ENCODE measurements at places on chromosomes 3 and 15.

GRCh38 chr3:25910997-25911396 is 121.1 kb downstream of the OXSM start:
- DNase-seq, result peak; percentile 22

- no peak for DNase-seq
These were observed 527.9 kb upstream of the MDFIC2 start for GRCh38 chr3:70840106-70840870.

DNA sequence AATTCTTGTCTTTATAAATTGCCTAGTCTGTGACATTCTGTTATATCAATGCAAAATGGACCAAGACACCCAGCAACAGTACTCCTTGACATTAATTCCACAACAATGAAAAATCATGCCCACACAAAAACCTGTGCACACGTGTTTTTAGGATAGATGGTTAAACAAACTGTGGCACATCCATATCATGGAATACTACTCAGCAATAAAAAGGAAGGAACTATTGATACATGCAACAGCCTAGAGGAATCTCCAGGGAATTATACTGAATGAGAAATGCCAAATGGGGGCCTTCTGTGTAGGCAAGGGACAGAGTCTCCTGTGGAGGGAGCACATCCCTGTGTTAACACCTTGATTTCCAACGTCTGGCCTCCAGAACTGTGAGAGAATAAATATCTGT is 388.5 kb downstream of the MAGI1 start:
- DNase-seq, result no peak

DNA sequence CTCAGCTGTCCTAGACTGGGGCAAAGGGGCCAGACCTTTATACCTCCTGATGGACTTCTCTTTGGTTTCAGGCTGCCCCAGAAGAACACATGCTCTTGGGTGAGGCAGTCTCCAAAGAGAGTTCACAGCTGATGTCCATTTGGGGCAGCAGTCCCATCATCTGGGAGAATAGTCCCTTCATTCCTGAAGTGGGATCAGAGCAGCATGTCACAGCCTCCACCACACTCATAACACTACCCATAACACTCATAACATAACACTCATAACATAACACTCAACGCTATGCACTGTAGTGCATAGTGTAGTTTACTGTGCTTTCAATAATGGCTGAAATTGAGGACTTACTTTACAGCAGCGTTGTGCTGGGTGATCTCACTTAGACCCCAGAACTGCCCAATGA is 36.7 kb upstream of the PLCL2 start:
- no peak for DNase-seq

DNA sequence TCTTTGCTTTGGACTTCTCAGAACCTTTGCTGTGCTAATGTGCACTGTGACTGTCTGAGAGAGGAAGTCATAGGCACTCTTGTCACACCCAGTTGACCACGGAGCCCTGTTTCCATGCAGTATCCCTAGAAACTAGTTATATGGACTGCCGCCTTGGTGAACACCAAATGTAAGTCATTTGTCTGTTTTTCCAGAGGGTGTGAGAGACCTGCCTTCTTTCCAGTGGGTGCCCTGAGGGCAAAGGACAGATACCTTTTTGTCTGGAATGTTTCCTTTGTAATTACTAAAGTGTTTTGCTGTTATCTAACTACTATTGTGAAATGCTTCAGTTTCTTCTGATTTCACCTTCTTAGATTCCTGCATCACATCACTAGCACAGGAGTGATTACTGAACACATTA is 91.8 kb downstream of the LARS2 start:
- no peak for DNase-seq

- DNase-seq, result no peak
These were observed 32.5 kb upstream of the ICE2 start for GRCh38 chr15:60511351-60512031.

- DNase-seq, result no peak
These were observed 34.8 kb upstream of the PFN2 start for GRCh38 chr3:150005243-150006112.

DNA sequence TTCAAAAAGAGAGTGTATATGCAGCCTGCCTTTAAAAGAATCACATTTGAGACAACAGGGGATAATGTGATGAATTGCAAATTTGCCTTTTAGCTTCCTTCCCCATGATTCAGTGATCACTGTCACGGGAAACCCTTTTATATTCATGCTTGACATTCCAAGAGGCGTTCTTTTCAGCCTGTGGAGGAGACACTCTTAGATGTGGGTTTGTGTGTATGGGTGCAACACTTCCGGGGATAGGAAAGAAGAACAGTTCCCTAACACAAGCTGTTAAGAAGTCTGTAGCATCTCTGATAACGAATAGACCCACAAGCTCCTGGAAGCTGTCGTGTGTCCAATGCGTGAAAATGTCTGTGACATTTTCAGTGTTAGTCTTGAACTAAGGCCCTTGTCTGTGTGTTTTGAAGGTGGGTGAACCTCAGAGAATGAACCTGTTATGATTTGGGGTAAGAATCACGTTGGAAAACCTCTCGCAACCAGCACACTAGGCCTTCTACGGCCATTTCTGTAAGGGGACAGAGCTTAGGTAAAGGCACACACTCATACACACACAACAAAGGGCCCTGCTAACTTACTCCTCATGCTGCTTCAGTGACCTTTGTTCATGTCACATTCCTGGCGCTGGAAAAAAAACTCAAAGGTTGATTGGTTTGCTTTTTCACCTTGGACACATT is 229.2 kb upstream of the ST8SIA2 start:
- no peak for DNase-seq

GRCh38 chr3:188421151-188421821 is 267.3 kb downstream of the LPP start:
- DNase-seq, result no peak

- DNase-seq, result no peak
These were observed 15.6 kb downstream of the LIMD1 start for GRCh38 chr3:45610119-45610518.

DNA sequence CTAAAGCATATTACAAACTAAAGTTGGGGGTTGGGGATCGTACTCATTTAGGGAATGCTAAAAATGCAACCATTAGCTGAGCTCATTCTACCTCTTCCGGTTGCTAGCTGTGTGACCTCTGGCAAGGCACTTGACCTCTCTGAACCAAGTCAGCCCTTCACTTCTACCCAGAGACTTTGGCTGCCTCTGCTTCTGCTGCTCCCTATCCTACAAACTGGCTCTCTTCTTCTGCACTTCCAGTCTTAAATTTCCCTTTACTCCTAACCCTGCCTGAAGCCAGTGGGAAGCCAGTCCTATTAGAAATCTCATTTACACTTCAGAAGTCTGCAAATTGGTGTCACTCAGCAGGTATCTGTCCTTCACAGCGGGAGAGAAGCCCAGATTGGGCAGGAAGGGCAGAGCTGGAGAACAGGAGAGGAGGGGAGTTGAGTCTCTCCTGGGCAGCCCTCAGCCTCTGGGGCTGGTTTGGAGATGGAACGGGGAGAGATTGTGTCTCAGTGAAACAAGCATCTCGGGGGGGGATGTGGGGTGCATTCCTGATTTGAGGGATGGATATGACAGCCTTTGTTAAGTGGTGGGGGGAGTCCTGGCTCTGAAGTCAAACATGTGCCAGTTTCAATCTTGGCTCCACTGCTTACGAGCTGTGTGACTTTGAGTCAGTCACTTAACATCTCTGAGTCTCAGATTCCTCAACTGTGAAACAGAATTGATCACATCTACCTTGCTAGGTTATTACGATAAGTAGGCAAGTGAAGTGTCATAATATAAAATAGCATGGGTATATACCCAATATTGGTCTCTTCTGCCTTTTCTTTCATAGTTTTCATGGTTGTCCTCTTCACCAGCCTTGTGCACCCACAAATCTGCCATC is 7.8 kb upstream of the AEN start:
- no peak for DNase-seq

DNA sequence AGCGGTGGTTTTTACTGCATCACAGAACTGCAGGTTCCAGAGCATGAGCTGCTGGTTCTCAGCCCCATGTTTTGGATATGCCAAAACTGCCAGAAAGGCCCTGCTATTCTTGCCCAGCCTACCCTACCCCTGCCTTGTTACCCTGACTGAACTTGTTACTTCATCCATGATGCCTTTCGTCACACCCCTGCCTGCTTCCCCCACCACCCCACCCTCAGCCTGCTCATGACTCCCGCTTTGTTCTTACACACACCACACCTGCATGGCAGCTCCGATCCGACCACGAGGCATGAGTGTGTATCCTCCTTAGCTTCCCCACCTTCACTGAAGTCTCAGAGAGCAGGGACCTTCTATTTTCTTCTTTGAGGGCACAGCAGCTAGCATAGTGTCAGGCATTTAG is 5.1 kb upstream of the TM4SF1 start:
- no peak for DNase-seq

- DNase-seq, result no peak
These were observed at the start of gene ROBO1 for GRCh38 chr3:79767905-79768267. ROBO1 (minus strand) TSS chr3:79767998.

DNA sequence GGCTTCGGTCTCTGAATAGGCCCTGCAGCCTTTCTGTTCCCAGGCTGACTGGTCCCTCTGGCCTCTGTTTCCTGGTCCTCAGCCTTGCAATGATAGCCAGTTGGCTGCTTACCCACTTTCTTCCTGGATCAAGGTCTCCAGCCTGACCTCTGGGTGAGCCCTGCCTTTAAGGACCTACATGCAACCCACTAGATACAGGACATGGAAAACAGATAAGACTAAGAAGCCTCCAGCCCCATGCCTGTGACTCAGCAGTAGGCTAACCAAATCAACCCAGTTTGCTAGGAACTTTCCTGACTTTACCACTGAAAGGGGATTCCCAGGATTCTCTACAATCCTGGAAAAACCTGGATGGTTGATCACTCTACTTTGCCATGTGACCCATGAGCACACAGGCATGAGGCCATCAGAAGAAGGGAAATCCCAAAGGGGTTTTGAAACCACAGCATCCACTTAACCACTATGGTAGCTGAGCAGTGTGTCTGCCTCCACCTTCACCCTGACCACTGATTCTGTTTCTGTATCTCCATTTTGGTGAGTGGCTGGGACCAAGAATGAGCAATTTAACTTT is 188.1 kb downstream of the CHST2 start:
- no peak for DNase-seq

DNA sequence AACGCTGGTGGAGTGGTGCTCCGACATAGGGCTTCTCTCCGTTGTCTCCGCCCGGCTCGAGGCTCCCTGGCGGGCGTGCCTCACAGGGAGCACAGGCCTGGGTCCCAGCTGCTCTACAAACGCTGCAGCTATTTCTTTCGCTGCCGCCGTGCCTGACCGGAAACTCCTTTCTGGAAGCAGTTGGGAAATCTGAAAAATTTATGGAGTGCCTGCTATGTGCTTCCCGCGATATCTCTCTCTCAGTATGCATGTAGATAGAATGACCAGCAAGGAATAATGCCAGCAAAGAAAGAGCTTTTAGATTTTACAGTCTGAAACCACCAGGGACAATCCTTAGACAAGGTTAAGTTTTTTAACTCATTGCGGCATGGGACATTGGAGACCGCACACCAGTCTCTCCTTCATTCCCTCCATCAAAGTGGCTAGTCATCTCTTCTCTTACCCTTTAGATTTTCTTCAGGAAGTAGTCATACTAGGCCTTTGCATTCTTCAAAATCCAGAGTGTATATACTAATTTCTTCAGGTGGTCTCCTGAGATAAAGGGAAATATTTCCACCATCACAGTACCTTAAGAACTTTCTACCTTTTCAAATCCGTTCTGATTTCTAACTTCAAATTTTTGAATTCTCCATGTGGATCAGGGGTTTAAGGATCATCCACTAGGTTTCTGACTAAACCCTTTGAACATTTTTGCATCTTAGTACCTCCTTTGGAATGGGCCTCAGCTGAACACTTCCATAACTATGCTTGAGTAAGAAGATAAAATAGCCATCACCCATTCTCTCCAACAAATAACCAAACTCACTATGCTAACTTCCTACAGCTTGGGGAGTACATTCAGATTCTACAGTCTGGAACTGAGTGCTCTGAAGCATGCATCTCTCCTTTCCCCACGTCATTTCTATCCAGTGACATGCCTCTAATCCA is 1.1 kb upstream of the NPHP3 start:
- DNase-seq, result no peak

- no peak for DNase-seq
These were observed 254.0 kb upstream of the IL12A start for GRCh38 chr3:159734681-159735080.

GRCh38 chr15:55649058-55649423 is 60.9 kb upstream of the PYGO1 start:
- DNase-seq, result no peak

GRCh38 chr3:148146947-148147826 is 550.5 kb upstream of the AGTR1 start:
- DNase-seq, result no peak

DNA sequence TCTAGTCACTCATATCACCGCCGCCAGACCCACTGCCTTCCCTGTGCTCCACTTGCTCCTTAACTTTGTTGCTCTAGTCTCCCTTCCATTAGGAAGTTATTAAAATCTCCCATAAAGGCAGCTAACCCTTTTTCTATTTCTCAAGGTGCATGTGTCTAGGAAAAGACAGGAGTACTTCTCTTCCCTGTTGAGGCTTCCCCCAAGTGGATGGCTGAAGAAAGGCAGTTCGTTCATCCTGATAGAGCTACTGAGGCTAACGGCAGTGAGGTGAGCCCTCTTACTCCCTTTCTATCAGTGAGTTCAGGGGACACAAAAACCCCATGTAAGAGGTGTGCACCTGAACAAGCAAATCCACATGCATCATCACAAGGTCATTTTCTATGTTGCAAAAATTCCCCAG is 397.8 kb downstream of the IGSF11 start:
- DNase-seq, result no peak

DNA sequence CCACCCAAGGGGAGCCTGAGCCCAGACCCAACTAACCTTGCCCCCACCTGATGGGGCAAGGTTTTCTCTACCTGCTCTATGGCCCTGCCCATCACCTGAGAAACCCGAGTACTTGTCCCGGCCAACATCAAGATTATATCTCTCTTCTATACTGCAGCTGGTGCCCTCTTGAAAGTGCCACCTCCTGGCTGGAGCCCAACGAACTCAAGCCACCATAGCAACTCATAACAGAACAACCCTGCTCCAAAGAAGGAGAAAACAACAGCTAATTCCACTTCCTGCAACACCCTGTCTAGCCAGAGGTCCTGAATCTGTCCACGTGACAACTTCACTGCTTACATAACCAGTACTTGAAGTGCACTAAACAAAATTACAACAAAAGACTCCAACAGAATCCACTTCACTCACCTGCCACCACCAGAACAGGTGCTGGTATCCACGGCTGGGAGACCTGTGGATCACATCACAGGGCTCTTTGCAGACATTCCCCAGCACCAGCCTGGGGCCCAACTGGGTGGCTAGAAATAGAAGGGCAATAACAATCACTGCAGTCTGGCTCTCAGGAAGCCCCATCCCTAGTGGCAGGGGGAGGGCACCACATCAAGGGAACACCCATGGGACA is 49.2 kb downstream of the PIERCE2 start:
- DNase-seq, result no peak

GRCh38 chr15:40955930-40956540 is 2.8 kb downstream of the CHAC1 start:
- no peak for DNase-seq

- no peak for DNase-seq
These were observed 9.3 kb upstream of the ATP13A4 start for GRCh38 chr3:193564012-193564411.

GRCh38 chr3:131730581-131730980 is 227.8 kb upstream of the MRPL3 start:
- no peak for DNase-seq

- DNase-seq, result no peak
These were observed 13.2 kb downstream of the USP13 start for GRCh38 chr3:179666030-179666429.

Measured in stimulated activated CD4-positive, alpha-beta T cell treated with anti-CD3 and anti-CD28 coated beads, TNF-alpha, amount 100 ng/mL, for 4 hours (primary cell).